ENCODE measurements at places on chromosomes 5 and 9.

DNA sequence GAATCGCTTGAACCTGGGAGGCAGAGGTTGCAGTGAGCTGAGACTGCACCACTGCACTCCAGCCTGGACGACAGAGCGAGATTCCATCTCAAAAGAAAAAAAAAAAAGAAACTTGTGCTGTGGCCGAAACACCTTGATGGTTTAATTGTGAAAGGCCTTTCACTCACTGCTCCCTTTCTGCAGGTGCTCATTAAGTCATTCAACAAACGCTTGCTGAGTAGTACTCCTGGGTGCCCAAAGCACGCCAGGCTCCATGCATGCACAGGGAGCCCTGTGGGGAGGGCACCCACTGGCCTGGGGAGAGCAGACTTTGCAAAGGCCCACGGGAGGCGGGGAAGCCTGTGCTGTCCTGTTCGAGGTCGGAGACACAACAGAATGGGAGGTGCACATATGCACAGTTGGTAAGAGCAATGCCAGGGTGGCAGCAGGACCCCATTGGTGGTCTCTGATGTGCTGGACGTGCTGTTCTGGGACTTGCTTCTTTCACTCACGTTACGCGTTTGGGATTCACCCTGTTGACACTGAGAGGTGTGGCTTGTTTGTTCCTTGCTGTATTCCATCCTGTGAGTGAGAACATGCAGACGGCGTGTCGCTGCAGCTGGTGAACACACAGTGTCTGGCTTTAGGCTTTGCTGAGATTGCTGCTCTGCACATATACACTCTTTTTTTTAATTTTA is 3.0 kb upstream of the ENTPD2 start:
- DNase-seq: no peak

DNA sequence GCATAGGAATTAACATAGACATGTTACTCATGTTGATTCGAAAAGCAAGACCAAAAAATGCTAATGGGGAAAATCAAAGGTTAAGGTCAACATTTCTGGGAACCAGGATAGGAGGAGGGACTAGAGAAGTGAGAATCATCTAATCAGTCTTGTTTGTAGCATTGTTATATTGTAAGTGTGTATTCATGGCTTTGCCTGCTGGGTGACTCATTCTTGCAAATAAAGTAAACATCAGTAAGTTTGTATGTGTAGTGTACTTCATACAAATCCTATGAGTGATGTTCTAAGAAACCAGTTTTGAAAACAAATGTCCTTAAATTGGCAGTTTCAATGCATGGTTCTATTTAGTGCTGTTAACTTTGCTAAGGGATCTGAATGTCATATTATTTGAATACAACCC is 79.0 kb upstream of the TMEM252 start:
- no peak for DNase-seq

DNA sequence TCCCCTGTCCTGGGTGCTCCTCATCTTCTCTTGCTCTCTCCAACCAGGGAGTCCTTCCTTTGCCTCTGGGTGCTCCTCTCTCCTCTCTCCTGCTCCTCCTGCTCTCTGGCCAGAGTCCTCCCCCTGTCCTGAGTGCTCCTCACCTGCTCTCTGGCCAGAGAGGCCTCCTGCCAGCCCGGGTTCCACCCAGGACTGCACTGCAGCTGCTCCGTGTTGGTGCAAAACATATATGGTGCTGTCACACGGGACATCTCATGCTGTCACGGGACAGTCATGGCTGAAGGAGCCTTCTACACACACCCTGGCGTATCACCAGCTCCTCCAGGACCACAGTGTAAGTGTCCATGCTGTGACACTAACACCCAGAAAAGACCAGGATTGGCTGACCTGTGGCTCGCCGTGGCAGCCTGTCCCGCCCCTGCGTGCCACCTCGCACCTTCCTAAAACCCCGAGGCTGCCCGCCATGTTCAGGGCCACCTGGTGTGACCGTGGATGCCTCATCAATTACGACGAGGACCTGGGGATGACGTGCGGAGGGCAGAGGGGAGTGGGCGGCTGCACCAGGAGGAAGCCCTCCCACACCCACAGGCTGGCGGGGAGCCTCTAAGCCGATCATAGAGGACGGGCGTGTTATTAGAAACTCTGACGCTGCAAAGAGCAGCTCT is 27.9 kb upstream of the SLC6A3 start:
- no peak for DNase-seq

GRCh38 chr5:88825584-88826315 is 57.2 kb downstream of the MEF2C start:
- DNase-seq: no peak

- DNase-seq: peak; percentile 84
These were observed 645 bp downstream of the SAP30L start for GRCh38 chr5:154446195-154447088.

DNA sequence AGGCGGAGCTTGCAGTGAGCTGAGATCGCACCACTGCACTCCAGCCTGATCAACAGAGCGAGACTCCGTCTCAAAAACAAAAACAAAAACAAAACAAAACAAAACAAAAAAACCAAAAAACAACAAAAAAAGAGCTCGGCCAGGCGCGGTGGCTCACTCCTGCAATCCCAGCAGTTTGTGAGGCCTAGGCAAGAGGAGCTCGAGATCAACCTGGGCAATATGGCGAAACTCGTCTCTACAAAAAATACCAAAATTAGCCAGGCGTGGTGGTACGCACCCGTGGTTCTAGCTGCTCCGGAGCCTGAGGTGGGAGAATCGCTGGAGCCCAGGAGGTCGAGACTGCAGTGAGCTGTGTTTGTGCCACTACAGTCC is 20.2 kb downstream of the TRIM7 start:
- DNase-seq: no peak

GRCh38 chr5:141681695-141682641 is at the start of gene ARAP3:
TSS of gene ARAP3 (minus strand) at chr5:141682230. CDS start at chr5:141680486, 1,744 bp downstream.
- peak; percentile 85 for DNase-seq

DNA sequence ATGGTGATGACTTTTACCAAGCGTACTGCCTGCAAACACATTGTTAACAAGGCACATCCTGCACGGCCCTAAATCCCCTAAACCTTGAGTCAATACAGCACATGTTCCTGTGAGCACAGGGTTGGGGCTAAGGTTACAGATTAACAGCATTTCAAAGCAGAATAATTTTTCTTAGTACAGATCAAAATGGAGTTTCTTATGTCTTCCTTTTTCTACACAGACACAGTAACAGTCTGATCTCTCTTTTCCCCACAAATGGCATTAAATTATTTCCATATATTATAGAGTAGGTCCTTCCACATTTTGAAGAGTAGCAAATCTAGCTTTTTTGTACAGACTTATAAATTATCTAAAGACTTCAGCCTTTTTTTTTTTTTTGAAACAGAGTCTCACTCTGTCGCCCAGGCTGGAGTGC is 1.6 kb upstream of the TMEM141 start:
- DNase-seq: no peak

GRCh38 chr9:120862452-120862851 is 14.5 kb downstream of the PHF19 start:
- no peak for DNase-seq

DNA sequence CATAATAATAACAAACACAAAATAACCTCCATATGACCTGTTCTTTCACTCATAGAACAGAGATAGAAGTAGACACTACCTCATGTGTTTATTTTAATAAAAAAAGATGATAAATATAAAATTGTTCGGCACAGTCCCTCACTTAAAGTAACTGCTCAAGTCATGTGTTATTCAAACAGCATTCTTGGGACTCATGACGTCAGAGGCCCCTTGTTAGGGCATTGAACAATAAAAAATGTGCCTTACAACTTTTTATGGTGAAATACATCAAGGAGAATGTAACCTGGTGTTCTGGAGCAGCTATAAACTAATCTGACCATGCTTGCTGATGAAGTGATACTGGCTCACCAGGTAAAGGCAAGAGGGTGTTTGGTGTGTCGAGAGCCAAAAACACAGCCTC is 12.2 kb upstream of the NDFIP1 start:
- no peak for DNase-seq

DNA sequence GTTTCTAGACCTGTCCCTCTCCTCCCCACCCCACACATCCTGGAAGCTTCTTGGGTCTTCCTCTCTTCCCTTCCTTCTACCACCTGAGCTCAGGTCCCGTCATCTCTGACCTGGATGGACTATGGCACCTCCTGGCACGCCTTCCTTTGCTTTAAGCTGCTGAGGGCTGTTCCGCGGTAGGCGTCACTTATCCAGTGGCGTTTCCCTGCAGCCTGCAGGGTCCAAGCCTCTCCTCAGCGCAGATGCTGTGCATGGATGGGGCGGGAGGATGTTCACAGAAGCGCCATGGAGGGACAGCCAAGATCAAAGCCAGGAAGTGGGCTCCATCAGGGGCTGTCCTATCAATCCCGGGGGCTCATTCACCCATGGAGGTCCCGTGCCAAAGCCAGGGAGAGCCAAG is 23.8 kb upstream of the CNOT6 start:
- peak; percentile 64 for DNase-seq

DNA sequence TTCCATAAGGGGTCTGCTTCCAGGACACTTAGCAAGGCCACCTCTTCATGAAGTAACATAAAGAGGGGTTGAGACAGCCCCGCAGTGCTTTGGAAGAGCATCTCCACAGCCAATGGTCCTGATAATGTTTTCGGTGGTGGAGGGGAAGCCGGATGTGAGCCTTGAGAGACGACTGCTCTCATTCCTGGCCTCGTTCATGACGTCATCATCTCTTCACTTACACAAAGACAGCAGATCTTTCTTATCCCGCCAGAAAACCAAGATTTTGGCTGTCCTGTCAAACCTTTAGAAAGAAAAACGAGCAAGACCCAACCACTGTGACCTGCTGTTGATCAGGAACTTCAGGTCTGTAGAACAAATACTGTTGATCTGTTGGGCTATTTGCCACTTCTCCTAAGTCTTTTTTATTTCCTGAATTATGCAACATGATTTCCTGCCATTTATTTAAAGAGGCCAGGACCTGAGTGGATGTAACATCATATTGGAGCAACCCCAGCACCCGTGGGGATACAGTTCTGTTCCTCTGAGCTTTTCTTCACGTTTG is 89.0 kb upstream of the IRX2 start:
- no peak for DNase-seq

Measured in suprapubic skin (tissue), 4 donors.